ENCODE measurements at places on chromosomes 12 and 14.

DNA sequence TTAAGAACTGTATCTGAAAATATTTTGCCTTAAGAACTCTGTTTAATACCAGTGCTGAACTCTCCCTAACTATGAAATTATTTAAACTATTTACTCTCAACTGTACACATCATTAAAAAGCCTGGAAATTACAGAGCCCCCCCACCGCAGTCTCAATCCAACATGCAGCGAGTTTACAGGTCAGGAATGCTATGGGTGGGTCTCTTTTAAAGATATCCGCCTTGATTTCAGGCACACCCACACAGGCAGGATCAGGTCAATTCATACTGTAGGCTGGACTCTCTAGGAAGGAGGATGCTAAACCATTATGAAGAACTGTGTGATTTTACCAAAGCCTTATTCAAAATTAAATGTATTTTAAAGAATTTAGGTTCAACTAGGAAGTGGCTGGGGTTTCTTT, 16.5 kb downstream of the SPTLC2 start:
- DNase-seq, result no peak

DNA sequence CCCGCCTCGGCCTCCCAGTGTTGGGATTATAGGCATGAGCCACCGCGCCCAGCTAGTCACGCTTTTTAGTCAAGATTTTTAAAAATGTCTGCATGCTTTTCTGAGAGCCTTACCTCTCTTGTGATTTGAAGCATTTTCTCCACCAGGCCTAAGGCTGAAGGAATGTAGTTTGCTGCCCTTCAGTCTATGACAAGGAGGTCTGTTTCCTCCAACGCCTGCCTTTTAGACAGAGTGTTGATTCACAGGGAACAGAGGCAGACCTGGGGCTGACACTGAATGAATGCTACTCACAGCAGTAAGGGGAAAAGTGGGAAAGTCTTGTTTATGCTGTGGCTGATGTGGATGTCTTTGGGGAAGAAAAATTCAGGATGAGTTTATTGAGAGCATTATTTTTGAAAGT, 27.2 kb upstream of the MDM2 start:
- DNase-seq, result no peak

GRCh38 chr12:77060883-77061240, 4.5 kb downstream of the E2F7 start:
- DNase-seq, result no peak

DNA sequence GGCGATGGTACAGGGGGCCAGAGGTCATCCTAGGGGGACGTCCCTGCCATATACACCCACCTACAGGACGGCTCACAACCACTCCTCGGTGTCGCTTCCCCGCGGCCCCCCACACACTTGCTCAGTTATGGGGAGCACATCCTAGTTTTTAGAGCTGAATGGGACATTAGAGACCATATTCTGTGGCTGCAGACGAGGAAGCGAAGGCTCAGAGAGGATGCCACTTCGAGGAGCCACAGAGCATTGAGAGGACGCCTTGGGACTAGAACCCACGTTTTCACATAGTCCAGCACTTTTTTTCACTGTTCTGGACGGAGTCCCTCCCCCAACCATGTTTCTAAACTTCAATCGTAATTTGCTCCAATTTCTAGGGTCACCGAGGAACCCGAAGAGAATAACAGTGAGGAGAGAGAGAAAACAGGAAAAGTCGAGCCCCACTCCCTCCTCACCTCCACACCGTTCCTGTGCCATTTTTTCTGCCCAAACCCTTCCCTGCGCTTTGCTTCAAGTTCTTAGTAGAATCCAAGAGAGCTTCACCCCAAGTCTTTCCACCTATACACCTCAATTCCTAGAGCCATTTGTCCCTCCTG, 641 bp upstream of the ASCL1 start:
- DNase-seq, result peak; percentile 37

DNA sequence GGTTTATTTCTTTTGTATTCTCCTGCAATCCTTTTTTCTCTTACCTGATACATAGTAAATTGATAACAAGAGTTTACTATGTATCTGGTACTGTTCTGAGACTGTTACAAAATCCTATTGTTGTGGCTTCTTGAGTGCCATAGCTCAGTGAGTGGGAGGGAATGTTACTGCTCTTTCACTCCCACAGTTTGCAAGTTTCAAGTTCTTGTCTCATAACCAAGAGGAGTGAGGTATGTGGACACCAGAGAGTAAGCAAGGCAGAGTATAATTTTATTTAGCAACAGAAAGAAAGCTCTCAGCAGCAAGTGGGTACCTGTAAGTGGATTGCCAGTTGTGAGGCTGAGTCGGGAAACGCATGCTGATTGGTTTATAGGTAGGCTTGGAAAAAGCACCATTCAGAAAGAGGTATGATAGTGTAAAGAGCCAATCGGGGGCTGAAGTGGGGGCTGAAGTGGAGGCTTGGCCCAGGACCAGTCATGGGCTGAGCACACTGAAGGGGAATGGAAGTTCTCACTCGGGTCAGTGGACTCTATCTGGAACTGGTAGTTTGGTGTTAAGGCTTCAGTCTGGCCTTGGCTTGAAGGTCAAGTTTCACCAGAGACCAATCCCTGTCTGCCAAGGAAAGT, 850.8 kb downstream of the TMTC2 start:
- no peak for DNase-seq
